ENCODE measurements at places on chromosomes 11 and 22.

DNA sequence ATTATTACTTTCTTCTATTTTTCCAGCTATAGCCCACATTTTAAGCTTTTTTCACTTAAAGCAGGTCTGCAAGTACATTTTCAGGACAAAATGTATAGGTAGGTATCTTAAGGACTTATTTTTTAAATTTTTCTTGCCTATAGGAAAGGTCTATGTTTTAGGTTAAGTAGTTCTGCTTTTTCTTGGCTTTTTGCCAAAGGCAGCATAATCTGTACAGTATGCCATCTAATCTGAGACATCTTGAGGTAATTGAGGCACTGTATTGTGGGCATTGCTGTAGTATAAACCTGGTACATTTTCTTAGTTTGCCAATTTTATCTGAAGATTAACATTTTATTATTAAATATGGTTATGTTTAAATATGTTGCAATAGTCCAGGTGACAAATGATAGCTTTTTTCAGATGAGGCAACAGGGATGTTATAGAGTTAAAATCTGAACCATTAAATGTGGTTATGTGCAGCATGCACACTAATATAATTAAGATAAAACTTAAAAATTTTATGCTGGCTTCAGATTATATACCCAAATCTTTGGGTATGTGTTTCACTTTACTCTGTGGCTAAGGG, 42.9 kb downstream of the QSER1 start:
- no peak for DNase-seq
- no peak overlapping the region for H3K4me3 ChIP-seq
- H3K27me3 ChIP-seq: no peaks in the 10 kb centered on the region
- no peak overlapping the region for H3K27ac ChIP-seq

GRCh38 chr11:116881143-116881542, 43.7 kb upstream of the APOA1 start:
- H3K27me3 ChIP-seq: no peaks in the 10 kb centered on the region
- H3K27ac ChIP-seq: no peak overlapping the region
- DNase-seq: no peak
- H3K4me3 ChIP-seq: no peak overlapping the region
- H3K4me1 ChIP-seq: peaks cover 19% of the 10 kb centered on the region
- H3K36me3 ChIP-seq: peaks cover 9% of the 10 kb centered on the region

DNA sequence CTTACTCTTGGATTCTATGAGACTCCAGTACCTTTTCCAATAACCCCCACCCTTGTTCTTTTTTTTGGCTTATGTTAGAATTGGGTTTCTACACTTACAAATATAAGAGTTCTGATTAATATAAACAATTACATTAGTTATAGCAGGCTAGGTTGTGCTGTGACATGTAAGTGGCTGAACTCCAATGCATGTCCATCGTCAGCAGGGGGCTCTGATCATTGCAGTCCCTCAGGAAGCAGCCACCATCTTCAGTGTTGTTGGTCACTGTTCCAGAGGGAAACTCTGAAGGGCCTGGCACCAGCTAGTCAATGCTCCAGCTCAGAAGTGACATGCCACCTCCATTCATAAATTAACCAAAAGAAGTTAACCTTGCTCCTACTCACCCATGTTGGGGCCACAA, 5.6 kb downstream of the LIPT2 start:
- DNase-seq: no peak
- no peak overlapping the region for H3K27ac ChIP-seq
- H3K4me3 ChIP-seq: no peak overlapping the region

- H3K36me3 ChIP-seq: no peaks in the 10 kb centered on the region
- DNase-seq: no peak
- no peak overlapping the region for H3K4me3 ChIP-seq
- no peak overlapping the region for H3K27ac ChIP-seq
- no peaks in the 10 kb centered on the region for H3K4me1 ChIP-seq
Observed at GRCh38 chr11:133235381-133235780, 296.9 kb downstream of the OPCML start.
